Right atrium auricular region (tissue), 2 donors: ENCODE measurements at places on chromosomes 12 and 14. TPM values are rescaled to one million over a fixed set of nuclear protein-coding genes. Genes with fewer than 3 reads are reported as not detected.

The KRT78 gene
- not detected for total RNA-seq

The LMO3 gene
- 8.2 TPM for total RNA-seq

The COX8C gene
- not detected for total RNA-seq

The TMEM106C gene
- 107 TPM for total RNA-seq

DNA sequence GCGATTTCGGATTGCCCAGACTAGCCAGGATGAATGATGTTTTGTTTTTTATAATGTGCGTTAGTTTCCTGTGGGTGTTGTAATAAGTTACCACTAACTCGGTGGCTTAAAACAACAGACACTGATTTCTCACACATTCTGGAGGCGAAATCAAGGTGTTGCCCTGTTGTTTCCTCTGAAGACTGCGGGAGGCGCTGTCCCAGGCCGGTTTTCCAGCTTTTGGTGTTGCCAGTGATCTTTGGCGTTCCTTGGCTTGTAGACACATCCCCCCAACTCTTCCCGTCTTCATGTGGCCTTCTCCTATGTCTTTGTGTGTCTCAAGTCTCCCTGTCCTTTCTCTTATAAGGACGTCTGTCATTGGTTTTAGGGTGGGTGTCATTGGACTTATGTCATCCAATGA lies 267.7 kb downstream of the AACS start:
- no peak overlapping the region for H3K4me3 ChIP-seq
- no peaks in the 10 kb centered on the region for H3K36me3 ChIP-seq
- peaks cover 9% of the 10 kb centered on the region for H3K4me1 ChIP-seq
- DNase-seq = no peak
- no peak overlapping the region for H3K27ac ChIP-seq

DNA sequence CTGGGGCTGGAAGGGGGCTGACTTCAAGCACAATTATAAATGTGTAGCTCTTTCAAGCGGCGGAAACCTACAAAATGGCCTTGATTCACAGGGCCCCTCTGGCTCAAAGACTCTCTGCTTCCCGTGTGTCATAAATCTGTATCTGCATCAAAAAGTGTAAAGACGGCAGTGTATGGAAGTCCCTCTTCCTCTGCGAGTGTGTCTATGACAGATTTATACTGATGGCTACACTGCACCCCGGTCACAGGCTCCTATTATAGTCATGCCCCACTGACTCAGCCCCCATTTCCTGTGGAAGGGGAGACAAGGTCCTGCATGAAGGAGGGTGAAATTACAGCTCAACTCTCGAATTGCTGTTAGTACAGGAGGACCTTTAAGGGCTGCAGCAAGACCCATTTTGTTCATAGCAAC lies 68.6 kb downstream of the HMGA2 start:
- no peak for DNase-seq
- H3K27me3 ChIP-seq = no peaks in the 10 kb centered on the region
- H3K36me3 ChIP-seq = no peaks in the 10 kb centered on the region
- no peak overlapping the region for H3K4me3 ChIP-seq
